ENCODE measurements at places on chromosomes 7 and 10. TPM values are rescaled to one million over a fixed set of nuclear protein-coding genes. Genes with fewer than 3 reads are reported as not detected.
A peak's percentile ranks its signal among the peaks of the same experiment; 100 is the strongest.

TMEM184A gene
- under 0.01 TPM for total RNA-seq

- DNase-seq = peak; percentile 69
These were observed 3.8 kb upstream of the NRCAM start for GRCh38 chr7:108459922-108460551.

NPC1L1 gene
- not detected for total RNA-seq

DNA sequence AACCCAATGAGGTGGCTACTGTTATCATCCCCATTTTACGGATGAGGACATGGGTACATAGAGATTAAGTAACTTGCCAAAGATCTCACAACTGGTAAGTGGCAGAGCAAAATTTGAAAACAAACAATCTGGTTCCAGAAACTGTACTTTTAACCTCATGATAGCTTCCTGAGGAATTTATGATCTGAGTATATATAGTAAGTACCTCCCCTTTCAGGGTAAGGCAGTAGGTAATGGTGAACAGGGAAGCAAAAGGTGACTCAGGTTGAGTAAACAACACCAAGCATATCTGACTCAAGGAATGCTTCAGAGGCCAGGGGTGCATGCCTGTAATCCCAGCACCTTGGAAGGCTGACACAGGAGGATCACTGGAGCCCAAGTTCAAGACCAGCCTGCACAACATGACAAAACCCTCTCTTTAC, 21.1 kb downstream of the KLLN start:
- no peak for DNase-seq

GRCh38 chr10:79180414-79181221, 111.9 kb downstream of the ZMIZ1 start:
- DNase-seq = no peak
